ENCODE measurements at places on chromosomes 1 and 21.
A peak's percentile ranks its signal among the peaks of the same experiment; 100 is the strongest.

DNA sequence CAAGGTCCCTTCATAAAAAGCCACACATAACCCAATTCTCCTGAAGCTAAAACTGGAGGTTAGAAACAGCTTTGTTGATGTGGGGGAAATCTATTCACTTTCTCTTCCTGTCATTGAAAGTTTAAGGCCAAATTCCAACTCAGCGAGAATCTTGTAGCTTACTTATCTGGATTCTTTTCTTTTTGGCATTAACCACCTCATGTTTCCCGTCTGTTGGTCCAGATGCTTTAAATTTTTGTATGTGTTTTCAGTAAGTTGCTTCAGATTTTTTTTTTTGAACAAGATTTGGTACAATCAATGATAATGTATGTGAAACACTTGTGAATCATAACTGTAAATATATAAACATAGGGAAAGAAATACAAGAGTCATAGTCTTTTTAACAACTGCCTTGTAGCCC is 33.7 kb upstream of the NEK7 start:
- no peak for DNase-seq

DNA sequence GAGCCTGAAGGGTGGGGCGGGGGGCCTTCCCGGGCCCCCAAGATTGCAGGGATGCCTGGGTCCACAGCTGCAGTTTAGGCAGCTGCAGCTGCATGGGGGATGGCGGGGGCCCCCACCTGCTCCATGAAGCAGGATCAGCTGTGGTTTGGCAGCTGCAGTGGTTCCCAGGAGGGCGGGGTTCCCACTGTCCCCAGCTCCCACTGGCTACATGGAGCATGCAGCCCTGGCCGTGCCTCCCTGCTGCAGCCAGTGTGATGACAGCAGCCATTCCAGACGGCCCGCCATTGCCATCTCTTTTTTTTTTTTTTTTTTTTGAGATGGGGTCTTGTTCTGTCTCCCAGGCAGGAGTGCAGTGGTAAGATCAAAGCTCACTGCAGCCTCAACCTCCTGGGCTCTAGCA is 992 bp upstream of the C1QA start:
- no peak for DNase-seq

GRCh38 chr1:203507759-203508158 is 13.8 kb downstream of the OPTC start:
- no peak for DNase-seq

DNA sequence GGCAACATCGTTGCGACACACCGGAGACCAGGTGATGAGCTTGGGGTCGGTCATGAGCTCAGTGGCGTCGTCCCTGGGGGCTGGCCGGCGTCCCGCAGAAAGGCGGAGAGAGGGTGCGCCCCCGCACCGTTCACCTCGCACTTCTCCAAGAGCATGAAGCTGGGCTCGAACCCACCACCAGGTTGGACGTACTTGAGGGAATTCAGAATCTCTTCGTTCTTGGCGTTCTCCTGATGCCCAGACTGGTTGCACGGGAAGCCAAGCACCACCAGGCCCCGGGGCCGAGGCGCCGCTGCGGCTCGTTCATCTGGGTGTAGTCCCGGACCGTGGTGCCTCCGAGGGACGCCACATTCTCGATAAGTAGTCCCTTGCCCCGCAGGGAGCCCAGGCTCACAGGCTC is 176.6 kb upstream of the ADAMTS5 start:
- DNase-seq = no peak

- peak; percentile 15 for DNase-seq
Observed at GRCh38 chr1:53341961-53342707, 14.3 kb upstream of the LRP8 start.

- DNase-seq = no peak
Observed at GRCh38 chr1:61981870-61982660, 212.6 kb upstream of the L1TD1 start.

GRCh38 chr1:193438312-193438711 is 251.9 kb upstream of the B3GALT2 start:
- no peak for DNase-seq

DNA sequence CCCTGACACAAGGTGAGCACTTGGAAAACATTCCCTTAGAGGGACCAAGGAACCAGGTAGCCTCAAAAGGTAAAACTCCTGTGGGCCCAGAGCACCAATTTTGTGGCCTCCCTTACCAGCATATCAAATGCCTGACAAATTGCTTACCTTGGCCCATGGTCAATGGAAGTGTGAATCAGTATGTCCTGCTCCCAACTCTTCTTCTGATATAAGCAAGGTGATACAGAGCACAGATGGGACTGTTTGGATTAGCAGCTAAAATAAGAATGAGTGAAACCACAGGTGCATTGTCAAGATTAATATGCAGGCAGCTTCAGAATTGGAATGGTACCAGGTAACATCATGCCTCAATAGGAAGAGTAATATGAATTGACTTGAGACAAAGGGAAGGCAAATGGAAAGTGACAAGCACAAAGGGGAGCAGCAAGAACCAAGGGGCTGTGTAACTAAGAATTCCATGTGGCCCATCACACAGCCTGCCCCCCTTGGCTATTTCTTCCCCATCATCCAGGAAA is 156.8 kb upstream of the KCND3 start:
- no peak for DNase-seq

GRCh38 chr1:74205266-74205665 is 7.2 kb downstream of the FPGT start:
- DNase-seq = no peak

Data from CD4-positive, alpha-beta T cell treated with Interleukin-15 for 1 hour (primary cell).